Forelimb muscle (tissue), 1 donor: ENCODE measurements at places on chromosomes 1 and 21. TPM values are rescaled to one million over a fixed set of nuclear protein-coding genes. Genes with fewer than 3 reads are reported as not detected.

- no peak for DNase-seq
Measured at GRCh38 chr1:4931486-4931885, 277.1 kb downstream of the AJAP1 start.

GRCh38 chr1:97190326-97190725 lies 468.7 kb downstream of the PTBP2 start:
- DNase-seq = no peak

The C1orf141 gene
- not detected for polyA plus RNA-seq

The PRAMEF18 gene
- polyA plus RNA-seq = not detected

- no peak for DNase-seq
Measured at GRCh38 chr1:225479996-225480720, 52.3 kb upstream of the LBR start.

The TCEA3 gene
- 366 TPM for polyA plus RNA-seq

- DNase-seq = no peak
Measured at GRCh38 chr1:151534662-151535278, 5.3 kb upstream of the TUFT1 start.

The CD244 gene
- polyA plus RNA-seq = 0.16 TPM

- DNase-seq = peak; percentile 59
Measured at GRCh38 chr1:68173936-68174737, 58.2 kb downstream of the WLS start.
